ENCODE measurements at places on chromosomes 12 and 14. TPM values are rescaled to one million over a fixed set of nuclear protein-coding genes. Genes with fewer than 3 reads are reported as not detected.

AMN gene
- total RNA-seq, result 0.66 TPM

DNA sequence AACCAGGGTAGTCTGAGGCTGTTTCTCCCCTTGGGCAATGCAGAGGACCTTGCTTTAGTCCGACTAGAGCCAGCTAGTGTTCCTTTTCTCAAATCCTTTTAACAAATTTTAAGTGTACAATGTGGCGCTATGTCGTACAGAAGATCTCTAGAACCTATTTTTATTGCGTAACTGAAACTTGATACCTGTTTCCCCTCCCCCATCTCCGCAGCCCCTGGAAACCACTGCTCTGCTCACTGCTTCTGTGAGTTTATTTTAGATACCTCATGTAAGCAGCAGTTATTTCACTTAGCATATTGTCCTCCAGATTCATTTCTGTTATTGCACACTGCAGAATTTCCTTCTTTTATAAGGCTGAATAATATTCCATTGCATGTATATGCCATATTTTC lies 1092.3 kb downstream of the AACS start:
- H3K4me3 ChIP-seq, result no peak overlapping the region
- H3K27me3 ChIP-seq, result no peaks in the 10 kb centered on the region
- no peak overlapping the region for H3K27ac ChIP-seq
- DNase-seq, result no peak

RTN1 gene
- not detected for total RNA-seq

GRCh38 chr14:104940526-104941150 lies 16.0 kb downstream of the PLD4 start:
- H3K4me3 ChIP-seq, result no peak overlapping the region
- no peaks in the 10 kb centered on the region for H3K27me3 ChIP-seq
- H3K36me3 ChIP-seq, result no peaks in the 10 kb centered on the region
- H3K4me1 ChIP-seq, result no peaks in the 10 kb centered on the region
- H3K27ac ChIP-seq, result no peak overlapping the region

PROX2 gene
- total RNA-seq, result 0.24 TPM

KRT81 gene
- not detected for total RNA-seq

GRCh38 chr14:59627011-59627520 lies 50.5 kb upstream of the CCDC175 start:
- DNase-seq, result no peak
- H3K4me3 ChIP-seq, result no peak overlapping the region
- H3K27me3 ChIP-seq, result peaks cover 7% of the 10 kb centered on the region

DNA sequence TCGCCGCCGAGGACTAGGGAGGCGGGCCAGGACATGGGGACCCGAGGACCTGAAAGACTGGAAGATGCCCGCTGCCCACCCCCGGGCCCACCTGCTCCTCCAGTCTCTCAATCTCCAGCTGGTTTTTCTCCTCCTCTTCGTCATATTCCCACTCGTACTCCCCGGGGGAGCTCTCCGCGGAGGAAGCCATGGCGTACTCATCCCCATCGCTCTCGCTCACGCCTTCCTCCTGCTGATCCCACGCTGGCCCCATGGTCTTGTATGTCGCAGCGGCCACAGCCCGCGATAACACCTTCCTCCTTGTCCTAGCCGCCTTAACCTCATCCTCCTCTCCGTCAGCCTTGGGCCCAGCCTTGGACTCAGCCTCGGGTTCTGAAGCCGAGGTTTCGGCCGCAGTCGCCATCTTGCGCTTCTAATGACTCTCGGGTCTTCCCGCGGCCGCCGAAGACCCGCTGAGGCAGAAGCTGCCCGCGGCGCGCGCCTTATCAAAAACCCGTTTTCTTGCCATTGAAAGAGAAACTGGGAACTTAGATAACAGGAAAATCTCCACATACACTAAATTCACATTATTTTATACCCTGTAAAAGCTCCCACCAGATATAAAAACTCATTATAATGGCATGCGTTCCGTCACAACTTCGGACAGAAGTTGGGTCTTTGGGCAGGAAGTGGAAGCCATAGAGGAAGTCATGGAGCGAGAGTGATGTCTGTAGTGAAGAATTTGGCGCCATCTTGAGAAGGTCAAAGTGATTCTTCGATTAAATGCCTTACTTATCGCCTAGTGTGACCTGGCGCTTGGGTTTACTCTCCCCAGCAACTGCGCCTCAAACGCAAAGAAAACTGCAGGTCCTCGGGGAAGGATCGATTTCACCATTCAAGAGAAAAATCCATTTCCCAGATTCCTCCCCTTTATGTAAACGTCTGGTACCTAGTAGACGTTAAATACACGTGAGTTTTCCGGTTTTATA lies at the start of gene SART3:
Gene SART3, minus strand, starts transcription at position 422 of the 968 bp plus-strand sequence. Its CDS starts 19 bp downstream, at position 403.
- H3K4me3 ChIP-seq, result peak within 1 kb of the TSS; percentile 96
- DNase-seq, result peak; percentile 70
- peaks cover 25% of the 10 kb centered on the region for H3K36me3 ChIP-seq
- peaks cover 59% of the 10 kb centered on the region for H3K4me1 ChIP-seq

DNA sequence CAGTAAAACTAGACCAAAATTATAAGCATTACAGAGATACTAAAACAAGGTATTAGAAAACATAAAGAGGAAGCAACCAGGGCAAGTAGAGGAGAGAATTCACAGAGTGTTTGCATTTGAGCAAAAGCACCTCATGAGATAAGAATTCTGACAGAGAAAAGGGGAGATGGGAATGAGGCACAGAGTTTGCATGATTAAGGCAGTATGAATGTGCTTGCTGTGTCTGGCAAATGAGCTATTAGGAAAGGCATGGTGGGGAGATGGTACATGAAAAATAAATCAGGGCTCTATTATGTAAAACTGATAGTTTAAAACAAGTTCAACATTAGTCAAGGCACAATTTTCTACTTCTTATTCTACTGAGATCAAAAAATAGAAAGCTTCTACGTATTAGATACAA lies 23.1 kb downstream of the GARIN6 start:
- H3K36me3 ChIP-seq, result no peaks in the 10 kb centered on the region
- no peaks in the 10 kb centered on the region for H3K4me1 ChIP-seq
- no peak overlapping the region for H3K27ac ChIP-seq
- DNase-seq, result no peak
- no peaks in the 10 kb centered on the region for H3K27me3 ChIP-seq
- H3K4me3 ChIP-seq, result no peak overlapping the region

DPPA3 gene
- total RNA-seq, result not detected

- H3K4me1 ChIP-seq, result no peaks in the 10 kb centered on the region
- no peak overlapping the region for H3K27ac ChIP-seq
- H3K27me3 ChIP-seq, result no peaks in the 10 kb centered on the region
- no peaks in the 10 kb centered on the region for H3K36me3 ChIP-seq
- H3K4me3 ChIP-seq, result no peak overlapping the region
These were observed 21.1 kb upstream of the C1S start for GRCh38 chr12:7039403-7039802.

DNA sequence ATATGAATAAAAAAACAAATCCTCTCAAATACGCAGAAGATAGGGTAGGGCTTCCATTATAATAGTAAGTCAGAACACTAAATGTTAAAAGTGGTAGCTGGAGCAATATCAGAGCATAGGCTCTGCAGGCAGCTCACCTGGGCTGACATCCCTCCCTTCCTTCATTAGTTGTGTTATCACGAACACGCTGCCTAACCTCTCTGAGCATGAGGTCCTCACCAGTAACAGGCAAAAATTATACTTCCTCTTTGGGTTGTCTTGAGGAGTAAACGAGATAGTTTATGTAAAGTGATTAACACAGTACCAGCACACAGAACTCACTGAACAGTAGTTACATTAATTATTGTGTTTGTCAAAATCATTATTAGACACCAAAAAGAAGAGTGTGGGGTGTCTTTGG lies 154.3 kb downstream of the STXBP6 start:
- no peaks in the 10 kb centered on the region for H3K27me3 ChIP-seq
- DNase-seq, result no peak
- no peak overlapping the region for H3K4me3 ChIP-seq
- no peaks in the 10 kb centered on the region for H3K4me1 ChIP-seq
- no peaks in the 10 kb centered on the region for H3K36me3 ChIP-seq

DNA sequence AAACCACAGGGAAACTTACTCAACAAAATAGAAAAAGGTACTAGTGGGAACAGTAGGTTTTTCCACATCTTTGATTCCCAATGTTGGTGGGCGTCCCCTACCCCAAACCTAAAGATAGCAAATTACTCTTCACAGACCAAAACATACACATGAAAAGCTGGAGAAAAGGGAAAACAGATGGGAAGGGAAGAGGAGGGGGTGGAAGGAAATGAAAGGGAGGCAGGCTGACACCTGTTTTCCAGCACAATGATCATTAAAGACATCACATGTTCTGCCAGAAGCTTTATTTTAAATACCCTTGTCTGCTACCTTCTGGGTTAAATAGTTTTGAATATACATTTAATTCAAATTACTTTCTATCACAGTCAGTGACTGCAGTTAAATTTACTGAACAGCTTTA lies 1617.9 kb upstream of the SEL1L start:
- H3K27me3 ChIP-seq, result no peaks in the 10 kb centered on the region
- no peaks in the 10 kb centered on the region for H3K4me1 ChIP-seq
- no peak for DNase-seq
- no peaks in the 10 kb centered on the region for H3K36me3 ChIP-seq
- no peak overlapping the region for H3K4me3 ChIP-seq

GRCh38 chr14:58171090-58171489 lies 19.1 kb upstream of the ARMH4 start:
- DNase-seq, result no peak
- no peaks in the 10 kb centered on the region for H3K27me3 ChIP-seq
- H3K4me3 ChIP-seq, result no peak overlapping the region
- H3K27ac ChIP-seq, result no peak overlapping the region
- no peaks in the 10 kb centered on the region for H3K36me3 ChIP-seq

DNA sequence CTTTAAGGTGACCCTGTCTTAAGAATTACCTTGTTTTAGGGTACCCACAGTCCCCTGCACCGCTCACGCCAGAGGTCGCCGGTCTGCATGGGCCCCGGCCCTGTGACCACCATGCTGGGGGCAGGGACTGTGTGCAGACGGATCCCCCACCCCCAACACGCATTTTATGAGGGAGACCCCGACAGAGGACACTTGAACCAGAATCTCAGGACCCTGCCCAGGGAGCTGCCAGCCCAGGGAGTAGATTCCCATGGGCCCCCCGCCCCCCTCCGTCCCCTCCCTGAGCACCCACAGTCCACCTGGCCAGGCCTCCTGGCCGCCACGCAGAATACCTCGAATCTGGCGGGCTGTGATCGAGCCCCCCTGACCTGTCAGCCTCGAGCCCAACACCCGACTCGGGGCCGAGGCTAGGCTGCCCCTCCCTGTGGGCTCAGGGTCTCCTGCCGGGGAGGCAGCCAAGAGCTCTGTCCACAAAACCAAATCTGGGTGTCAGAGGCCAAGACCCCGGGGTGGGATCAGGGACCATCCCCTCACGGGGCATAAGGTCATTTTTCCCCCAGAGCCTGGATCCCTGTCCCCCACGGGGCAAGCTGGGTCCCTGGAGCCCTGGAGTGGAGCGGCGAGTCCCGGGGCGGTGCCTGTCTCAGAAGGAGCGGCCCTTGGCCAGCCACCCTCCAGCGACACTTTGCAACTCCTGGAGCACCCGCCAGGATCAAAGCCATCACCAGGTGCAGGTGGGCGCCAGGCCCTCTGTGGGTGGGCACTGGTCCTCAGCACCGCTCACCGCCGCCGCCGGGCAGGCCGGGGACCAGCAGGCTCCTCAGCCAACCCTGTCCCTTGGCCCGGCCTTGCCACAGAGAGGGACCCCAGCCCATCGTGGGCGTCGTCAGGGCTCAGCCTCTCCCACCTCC lies 155.8 kb upstream of the PKP2 start:
- H3K27me3 ChIP-seq, result no peaks in the 10 kb centered on the region
- H3K4me3 ChIP-seq, result no peak overlapping the region
- DNase-seq, result no peak
- no peaks in the 10 kb centered on the region for H3K36me3 ChIP-seq

GRCh38 chr14:30521899-30522736 lies 36.8 kb upstream of the G2E3 start:
- H3K36me3 ChIP-seq, result no peaks in the 10 kb centered on the region
- no peak overlapping the region for H3K27ac ChIP-seq
- DNase-seq, result no peak

GRCh38 chr12:103331643-103332042 lies 164.1 kb downstream of the C12orf42 start:
- no peaks in the 10 kb centered on the region for H3K27me3 ChIP-seq
- no peak overlapping the region for H3K4me3 ChIP-seq
- H3K27ac ChIP-seq, result no peak overlapping the region
- no peaks in the 10 kb centered on the region for H3K36me3 ChIP-seq

- peaks cover under 1% of the 10 kb centered on the region for H3K4me1 ChIP-seq
- H3K4me3 ChIP-seq, result no peak overlapping the region
- H3K36me3 ChIP-seq, result no peaks in the 10 kb centered on the region
- H3K27ac ChIP-seq, result peak overlapping the region; percentile 67
- no peak for DNase-seq
These were observed 13.5 kb downstream of the AMN1 start for GRCh38 chr12:31715283-31715825.

DNA sequence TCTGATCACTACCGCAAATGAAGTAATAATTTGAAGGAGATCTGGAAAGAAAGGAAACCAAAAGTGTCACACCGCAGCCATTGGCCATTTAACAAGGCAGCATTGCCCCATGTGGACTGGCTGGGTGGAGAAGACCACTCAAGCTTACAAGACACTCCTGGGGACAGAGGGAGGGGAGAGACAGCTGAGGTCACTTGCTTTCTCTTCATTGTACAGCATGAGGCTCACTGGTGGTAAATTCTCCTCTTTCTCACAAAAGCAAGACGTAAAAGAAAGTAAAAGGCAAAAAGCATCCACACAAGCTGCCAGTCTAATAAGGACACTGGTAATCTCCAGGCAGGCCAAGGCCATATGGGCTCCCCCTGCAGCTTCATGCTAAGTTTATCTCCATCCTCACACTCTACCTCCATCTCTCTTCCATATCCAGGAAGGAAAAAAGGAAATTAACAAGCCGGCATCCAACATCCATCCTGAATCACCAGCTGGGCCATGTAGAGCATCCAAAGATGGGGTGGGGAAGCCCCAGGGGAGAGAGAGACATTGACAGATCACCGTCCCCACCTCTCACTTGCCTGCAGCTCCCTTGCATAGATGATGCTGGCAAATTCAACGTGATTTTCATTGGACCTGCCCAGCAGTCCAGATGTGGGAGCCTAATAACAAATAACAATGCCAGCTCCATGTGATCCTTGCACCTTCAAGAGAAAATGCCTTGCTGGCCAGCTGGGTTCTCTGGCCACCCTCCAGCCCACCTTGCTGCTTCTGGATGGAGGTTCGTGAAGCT lies 100.6 kb downstream of the DPF3 start:
- H3K4me1 ChIP-seq, result no peaks in the 10 kb centered on the region
- no peaks in the 10 kb centered on the region for H3K36me3 ChIP-seq
- no peak overlapping the region for H3K4me3 ChIP-seq

CFAP54 gene
- total RNA-seq, result 0.66 TPM

PRIMA1 gene
- total RNA-seq, result not detected

DNA sequence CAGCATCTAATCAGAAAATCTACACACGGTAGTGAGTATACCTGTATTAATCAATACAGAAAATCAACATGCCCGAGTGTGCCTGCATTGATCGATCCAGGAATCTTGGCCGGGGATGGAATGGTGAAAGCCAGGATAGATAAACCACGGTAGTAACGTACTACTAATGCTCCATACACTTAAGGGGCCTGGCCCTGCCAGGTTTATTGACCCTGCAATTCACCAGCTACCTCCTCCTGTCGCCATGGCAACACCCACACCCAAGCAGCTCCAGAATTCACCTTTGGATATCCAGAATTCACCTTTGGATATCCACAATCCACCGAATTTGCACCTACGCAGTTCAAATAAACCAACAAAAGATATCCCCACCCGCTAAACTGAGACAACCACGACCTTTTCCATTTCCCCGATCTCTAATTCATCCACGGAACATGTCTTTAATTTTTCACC lies 14.8 kb upstream of the CALM1 start:
- H3K4me1 ChIP-seq, result peaks cover 37% of the 10 kb centered on the region
- H3K4me3 ChIP-seq, result peak overlapping the region; percentile 88
- peak overlapping the region; percentile 99 for H3K27ac ChIP-seq
- DNase-seq, result peak; percentile 54
- no peaks in the 10 kb centered on the region for H3K36me3 ChIP-seq
